ENCODE measurements at places on chromosomes 13 and 19. TPM values are rescaled to one million over a fixed set of nuclear protein-coding genes. Genes with fewer than 3 reads are reported as not detected.

GRCh38 chr19:34838248-34838647, 65.2 kb upstream of the ZNF599 start:
- no peak for DNase-seq

DNA sequence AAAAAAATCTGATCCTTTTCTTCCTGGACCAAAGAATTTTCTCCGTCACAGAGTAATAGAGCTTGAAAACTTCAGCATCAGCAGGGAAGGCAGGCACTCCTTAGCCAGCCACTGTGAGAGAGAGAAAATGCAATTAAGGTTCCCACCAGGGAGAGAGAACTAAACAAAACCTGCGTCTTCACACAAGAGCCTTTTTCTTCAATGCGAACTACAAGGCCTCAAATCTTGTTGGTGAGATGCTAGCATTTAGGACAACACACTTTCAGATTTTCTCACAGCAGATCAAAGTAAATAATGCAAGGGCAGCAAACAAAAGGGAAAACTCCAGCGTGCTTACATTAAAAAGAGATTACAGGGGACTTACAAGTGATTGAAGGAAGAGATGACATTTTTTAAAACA, 80.1 kb downstream of the DACH1 start:
- no peak for DNase-seq

GRCh38 chr19:17348700-17349099, 11.3 kb downstream of the GTPBP3 start:
- no peak for DNase-seq

SWSAP1 gene
- 2.3 TPM for total RNA-seq
